ENCODE measurements at places on chromosomes 13 and 19. TPM values are rescaled to one million over a fixed set of nuclear protein-coding genes. Genes with fewer than 3 reads are reported as not detected.

KLF1 gene
- not detected for total RNA-seq

TMC4 gene
- not detected for total RNA-seq

MEF2B gene
- total RNA-seq: not detected

LGALS16 gene
- total RNA-seq: not detected

ANKRD24 gene
- total RNA-seq: 0.38 TPM

ZNF724 gene
- total RNA-seq: 6.3 TPM

ZSCAN18 gene
- total RNA-seq: 22.2 TPM

CEBPA gene
- total RNA-seq: 0.18 TPM

SLC27A5 gene
- total RNA-seq: 16.6 TPM

PLVAP gene
- total RNA-seq: 0.75 TPM

SCAF1 gene
- total RNA-seq: 10.0 TPM

GPC6 gene
- total RNA-seq: 0.94 TPM

SPACA4 gene
- total RNA-seq: not detected

EFNB2 gene
- total RNA-seq: 129 TPM

DBP gene
- total RNA-seq: 1.6 TPM

CA11 gene
- total RNA-seq: 1.3 TPM

FAM216B gene
- total RNA-seq: not detected

MCEMP1 gene
- not detected for total RNA-seq

LGALS14 gene
- not detected for total RNA-seq

ZNF208 gene
- total RNA-seq: 0.38 TPM

FXYD5 gene
- 28.0 TPM for total RNA-seq

LILRB2 gene
- not detected for total RNA-seq

KCNC3 gene
- 0.19 TPM for total RNA-seq

ZNF575 gene
- not detected for total RNA-seq

IL11 gene
- total RNA-seq: 0.09 TPM

FCER2 gene
- total RNA-seq: not detected

F10 gene
- 1.6 TPM for total RNA-seq

TSSK6 gene
- 0.45 TPM for total RNA-seq

C1QTNF9 gene
- not detected for total RNA-seq

MTIF3 gene
- total RNA-seq: 50.2 TPM

DHDH gene
- total RNA-seq: 0.18 TPM

TMEM145 gene
- 0.19 TPM for total RNA-seq

ATP8B3 gene
- 1.2 TPM for total RNA-seq

MCF2L gene
- total RNA-seq: 0.09 TPM

C19orf85 gene
- total RNA-seq: not detected

ZNF443 gene
- 3.7 TPM for total RNA-seq

PSMD8 gene
- 259 TPM for total RNA-seq

LILRB4 gene
- total RNA-seq: not detected

STOML3 gene
- not detected for total RNA-seq

AP1M1 gene
- total RNA-seq: 81.1 TPM

VSTM1 gene
- total RNA-seq: not detected

TEKTIP1 gene
- total RNA-seq: not detected

KIR3DL2 gene
- total RNA-seq: not detected

KIR3DL3 gene
- total RNA-seq: not detected

SULT2A1 gene
- total RNA-seq: not detected

CLIP3 gene
- total RNA-seq: 4.7 TPM

SLC7A9 gene
- total RNA-seq: not detected

FLT1 gene
- 133 TPM for total RNA-seq

ATP1A3 gene
- not detected for total RNA-seq
